ENCODE measurements at places on chromosomes 12 and 14.

GRCh38 chr12:96194971-96195844 is 1.0 kb downstream of the ELK3 start:
- peak; percentile 66 for DNase-seq

DNA sequence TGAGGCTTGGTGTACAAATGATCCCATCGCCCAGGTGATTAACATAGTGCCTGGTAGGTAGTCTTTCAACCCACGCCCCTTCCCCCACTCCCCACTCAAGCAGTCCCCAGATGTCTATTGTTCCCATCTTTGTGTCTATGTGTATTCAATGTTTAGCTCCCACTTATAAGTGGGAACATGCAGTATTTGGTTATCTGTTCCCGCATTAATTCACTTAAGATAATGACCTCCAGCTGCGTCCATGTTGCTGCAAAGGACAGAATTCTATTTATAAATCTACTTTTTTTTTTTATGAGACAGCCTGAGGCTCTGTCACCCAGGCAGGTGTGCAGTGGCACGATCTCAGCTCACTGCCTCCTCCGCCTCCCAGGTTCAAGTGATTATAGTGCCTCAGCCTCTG is 15.7 kb downstream of the SPX start:
- DNase-seq, result no peak

GRCh38 chr12:21614506-21614905 is 9.9 kb upstream of the GYS2 start:
- DNase-seq, result no peak

GRCh38 chr14:54169254-54169924 is 212.8 kb upstream of the BMP4 start:
- DNase-seq, result no peak

DNA sequence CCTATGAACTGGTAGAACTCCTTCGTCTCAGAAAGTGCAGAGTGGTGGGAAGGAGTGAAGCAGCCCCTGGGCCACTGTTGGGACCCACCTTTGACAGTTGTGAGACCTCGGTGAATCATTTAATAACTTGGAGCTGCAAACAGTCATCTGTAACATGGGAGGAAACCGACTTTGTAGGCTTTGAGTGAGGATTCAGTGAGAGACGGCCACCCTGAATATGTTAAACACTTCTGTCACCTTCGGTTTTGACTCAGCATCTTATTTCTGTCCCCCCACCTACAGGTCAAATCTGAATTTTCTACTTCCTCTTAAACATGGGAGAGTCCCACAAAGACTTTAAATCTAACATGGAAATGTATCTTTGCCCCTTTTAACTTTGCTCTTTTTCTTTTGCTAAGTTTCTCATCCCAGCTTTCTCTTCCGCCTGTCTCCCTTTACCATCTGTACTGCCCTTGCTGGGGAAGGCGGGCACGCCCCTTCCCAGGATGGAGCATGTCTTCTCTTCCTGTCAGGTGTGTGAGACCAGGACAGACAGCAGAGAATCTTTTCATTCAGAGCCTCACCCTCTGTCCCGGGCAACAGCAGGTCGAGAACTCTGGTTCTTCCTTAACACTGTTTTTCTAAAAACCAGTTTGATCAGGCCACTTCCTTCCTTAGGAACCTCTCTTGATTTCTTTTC is 37.1 kb downstream of the ZC3H14 start:
- DNase-seq, result no peak

DNA sequence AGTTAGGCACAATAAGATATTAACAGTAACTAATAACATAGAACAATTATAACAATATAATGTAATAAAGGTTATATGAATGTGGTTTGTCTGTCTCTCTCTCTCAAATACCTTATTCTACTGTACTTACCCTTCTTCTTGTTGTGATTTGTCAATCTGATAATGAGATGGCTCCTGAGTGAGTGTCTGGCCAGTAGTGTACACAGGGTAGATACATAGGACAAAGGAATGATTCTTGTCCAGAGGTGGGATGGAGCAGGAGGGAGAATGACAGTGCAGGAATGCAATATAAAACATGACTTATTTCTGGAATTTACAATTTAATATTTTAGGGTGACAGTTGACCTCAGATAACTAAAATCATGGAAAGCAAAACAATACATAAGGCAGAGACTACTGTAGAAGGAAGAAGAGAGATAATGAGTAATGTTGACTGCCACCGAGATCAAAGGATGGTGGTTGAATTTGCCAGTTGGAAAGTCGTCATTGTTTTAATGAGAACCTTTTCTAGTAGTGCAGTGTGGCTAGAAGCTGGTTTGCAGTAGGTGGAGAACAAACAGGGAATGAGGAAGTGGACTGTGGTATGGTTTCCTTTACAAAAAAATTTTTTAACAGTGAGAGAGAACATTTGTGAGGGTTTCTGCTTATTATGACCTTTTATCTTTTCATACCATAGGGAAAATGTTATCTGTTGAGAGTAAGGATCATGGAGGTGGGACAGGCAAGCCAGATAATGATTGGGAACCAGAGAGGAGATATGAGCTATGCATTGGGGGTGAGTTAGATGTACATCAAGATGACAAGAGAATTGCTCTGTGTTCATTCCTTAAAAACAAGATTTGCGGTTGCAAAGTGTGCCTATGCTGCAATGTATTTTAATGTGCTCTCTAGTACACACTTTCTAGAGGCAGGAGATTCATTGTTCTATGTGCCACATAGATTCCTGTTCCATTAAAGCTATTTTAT is 458.3 kb downstream of the BTG1 start:
- no peak for DNase-seq

GRCh38 chr12:45727301-45727979 is 2.1 kb upstream of the ARID2 start:
- DNase-seq, result peak; percentile 86

GRCh38 chr12:4168036-4168435 is 105.5 kb upstream of the CCND2 start:
- no peak for DNase-seq

GRCh38 chr12:124332900-124333299 is 38.0 kb downstream of the RFLNA start:
- DNase-seq, result peak; percentile 66

DNA sequence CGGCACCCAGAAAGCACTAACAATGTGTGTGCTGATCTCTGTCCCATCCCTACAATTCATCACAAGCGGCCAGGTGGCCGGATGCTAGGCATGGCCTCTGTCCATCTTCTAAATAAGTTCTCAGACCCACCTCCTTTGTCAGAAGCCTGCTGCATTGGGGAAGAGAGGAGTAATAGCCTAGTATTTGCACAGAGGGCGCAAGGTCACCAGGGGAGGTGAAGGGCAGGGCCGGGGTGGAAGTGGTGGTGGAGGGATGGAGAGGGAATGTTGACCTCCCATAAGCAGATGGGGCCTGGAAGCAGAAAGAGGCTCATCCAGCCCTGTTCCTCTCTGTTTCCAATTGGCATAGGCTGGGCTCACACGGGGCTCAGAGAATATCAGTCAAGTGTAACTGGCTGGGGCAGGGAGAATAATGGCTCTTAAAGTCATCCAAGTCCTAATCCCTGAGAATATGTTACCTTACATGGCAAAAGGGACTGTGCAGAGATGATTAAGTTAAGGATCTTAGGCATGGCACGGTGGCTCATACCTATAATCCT is 6.9 kb downstream of the RILPL1 start:
- no peak for DNase-seq

DNA sequence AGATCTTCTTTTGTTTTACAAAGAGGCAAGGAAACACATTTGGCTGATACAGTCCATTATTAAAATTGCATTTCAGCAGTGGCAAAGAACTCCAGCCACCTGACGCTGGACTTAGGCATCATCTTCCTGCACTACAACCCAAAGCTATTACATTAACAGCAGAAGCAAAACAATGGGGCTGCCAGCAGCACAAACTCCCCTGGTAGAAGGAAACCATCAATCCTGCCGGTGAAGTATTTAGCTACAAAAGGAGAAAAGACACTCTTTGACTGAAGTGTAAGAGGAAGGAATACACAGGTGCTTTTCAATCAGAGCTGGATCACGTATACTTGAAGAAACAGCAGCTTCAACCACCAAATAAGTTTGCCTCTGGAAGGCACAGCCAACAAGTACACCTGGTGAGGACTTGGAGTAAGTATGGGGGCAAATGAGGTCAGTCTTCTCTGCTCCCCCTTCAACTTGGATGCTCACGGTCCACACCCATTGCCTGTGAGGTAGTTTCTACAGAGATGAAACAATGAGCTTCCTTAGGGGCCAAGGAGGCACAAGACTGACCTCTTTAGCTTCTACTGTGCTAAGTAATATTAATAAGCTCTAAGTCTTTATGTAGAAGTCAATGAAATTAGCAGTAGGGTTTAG is 125.9 kb upstream of the FOXN3 start:
- no peak for DNase-seq

- no peak for DNase-seq
These were observed 3.3 kb upstream of the RPH3A start for GRCh38 chr12:112788205-112788604.

DNA sequence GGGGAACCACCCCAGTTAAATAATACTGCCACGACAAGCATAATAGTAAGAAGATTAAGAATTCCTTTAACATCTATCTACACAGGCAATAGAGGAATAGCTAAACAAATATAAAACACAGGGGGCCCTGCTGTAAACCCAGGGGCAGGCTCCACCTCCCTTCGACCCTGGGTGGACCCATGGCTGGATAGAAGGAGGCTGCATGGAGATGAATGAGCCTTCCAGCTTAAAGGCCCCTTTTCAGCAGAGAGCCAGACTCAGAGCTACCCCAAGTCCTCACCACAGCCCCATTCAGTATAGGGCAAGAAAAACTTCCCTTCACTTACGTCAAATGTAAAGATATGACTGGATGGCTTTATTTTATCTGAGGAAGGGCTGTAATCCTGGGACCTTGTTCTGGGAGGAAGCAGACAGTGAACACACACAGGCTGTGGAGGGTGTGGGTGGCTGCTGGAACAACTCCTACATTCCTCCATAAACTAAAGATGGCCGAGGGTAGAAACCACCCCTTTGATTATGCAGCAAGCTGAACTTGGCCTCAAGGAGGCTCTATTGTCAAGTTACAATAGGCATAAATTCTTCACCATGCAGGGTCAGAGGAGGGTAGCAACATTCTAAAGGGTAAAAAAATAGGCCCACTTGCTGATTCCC is 30.4 kb downstream of the NUAK1 start:
- DNase-seq, result no peak

DNA sequence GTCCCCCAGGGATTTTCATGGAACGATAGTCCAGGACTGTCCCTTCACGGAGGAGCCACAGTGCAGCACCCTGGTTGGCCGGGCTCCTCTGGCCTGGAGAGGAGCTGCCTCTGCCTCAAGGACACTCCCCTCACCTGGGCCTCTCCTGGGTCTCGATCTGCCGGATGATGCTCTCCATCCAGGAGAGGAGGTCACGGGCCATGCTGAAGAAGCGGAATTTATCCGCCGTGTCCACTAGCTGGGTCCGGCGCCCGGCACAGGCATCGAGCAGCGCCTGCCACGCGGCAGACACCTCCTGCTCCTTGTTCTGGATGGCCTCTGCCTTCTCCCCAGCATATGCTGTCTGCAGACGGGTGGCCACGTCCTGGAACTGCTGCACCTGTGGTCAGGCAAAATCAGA is 66.5 kb downstream of the PLEKHG3 start:
- DNase-seq, result no peak

DNA sequence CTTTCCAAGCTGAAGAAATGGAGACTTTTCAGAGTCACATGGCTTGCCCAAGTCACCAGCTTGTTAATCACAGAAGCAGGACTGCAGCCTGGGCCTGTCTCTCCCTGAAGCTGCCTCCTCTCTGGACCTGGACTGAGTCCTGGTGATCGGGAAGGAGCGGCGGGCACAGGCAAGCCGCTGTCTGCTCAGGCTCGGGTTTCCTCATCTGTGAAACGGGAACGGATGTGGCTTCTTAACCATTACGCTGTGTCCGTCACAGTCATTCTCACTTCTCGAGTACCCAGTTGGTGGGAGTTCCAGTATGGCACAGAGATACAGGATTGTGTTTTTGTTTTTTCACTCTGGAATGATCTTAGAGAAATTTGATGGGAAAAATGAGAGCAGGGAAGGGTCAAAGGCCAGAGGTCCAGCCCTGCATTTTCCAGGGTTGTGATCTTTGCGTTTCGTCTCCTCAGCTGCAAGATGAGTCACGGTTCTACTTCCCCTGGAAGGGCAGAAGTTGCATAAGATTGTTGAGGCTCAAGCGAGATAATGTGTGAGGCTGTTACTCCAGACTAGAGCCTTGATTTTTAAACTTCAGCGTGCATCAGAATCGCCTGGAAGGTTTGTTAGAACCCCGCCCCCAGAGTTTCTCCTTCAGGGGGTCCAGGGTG is 7.6 kb upstream of the LRTM2 start:
- no peak for DNase-seq

DNA sequence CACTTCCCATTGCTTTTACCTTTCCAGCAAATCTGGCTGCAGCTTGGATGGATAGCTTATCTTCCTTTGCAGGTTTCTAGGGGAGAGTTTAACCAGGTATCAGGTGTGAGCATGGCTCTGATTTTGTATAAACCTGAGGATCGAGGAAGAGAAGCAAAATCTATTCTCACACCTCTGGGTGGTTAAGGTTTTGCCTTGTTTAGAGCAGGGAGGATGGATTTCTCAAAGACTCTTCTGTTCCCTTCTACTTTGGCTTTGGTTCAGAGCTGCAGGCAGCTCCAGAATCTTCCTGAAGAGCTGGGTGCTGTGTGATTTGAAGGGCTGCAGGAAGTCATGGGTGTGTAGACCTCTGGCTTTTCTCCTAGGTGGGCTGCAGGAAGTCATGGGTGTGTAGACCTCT is 1.7 kb downstream of the JDP2 start:
- no peak for DNase-seq

DNA sequence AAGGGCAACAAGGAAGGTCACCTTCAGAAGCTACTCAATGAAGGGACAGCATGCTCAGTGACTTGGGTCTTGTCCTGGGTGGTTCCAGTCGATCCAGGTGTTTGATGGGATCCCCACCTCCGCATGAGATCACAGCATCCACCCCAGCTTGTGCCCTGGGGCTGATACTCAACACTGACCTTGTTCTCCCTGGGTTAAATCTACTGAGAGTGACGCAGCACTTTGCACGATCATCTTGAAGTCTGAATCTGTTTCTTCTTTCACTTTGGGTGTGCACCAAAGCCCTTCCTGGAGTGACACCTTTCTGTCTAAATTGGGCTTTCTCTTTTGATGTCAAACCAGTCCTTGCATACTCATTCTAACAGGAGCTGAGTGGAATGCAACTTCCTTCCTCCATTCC is 13.8 kb downstream of the NOS1 start:
- DNase-seq, result no peak

DNA sequence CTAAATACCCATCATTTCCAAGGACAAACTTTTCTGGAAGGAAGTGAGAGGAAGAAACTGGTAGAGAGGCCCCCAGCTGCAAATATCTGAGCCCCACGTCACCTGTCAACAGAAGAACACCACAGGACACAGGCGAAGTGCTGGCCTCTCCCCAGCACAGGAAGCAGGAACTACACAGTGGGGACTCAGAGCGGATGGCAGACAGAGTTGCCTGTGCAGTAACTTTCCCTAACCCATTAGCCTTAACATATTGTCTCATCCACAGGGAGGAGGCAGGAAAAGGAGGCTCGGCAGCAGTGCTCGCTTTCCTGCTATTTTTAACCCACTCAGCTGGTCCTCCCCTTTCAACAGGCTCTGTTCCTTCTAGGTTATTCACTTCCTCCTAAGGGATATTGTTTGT is 111.5 kb upstream of the TMPO start:
- DNase-seq, result no peak

GRCh38 chr12:48034835-48035805 is 30.8 kb upstream of the COL2A1 start:
- DNase-seq, result no peak

Data from 8988T (cell line).